T-cell (primary cell): ENCODE measurements at places on chromosomes 2 and 18.

GRCh38 chr2:136162438-136162837 is 44.5 kb upstream of the CXCR4 start:
- no peak for DNase-seq

DNA sequence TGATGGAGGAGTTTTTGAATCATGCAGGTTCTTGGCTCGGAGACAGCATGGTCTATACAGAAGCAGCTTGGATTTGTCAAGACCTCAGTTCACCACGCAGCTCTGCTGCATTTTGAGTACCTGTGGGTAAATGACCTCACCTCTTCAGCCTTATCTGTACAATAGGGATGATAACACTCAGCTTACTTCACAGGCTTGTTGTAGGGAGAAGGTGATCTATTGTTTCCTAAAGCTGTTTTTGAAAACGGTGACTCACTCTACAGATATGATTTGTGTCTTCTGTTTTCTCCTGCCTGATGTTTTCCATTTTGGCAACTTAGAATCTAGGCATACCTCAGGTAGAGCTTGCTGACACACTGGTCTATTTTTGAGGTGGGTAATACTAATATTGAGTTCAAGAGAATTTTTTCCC is 80.3 kb downstream of the FMNL2 start:
- DNase-seq, result no peak

DNA sequence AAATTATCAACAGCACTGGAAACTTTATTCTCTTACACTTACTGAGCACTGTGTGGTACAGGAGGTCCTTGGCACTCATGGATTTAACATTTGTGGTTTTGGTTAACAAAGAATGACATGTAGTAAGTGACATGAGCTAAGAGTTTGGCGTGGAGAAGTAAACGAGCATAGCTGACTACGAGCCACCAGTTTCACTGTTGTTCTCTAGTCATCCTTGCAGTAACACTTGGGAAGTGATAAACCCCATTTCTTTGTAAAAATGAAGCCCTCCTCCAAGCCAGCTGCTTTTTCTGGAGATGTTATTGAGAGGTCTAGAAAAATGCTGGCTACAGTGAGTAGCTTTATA is 32.7 kb downstream of the QPCT start:
- no peak for DNase-seq

- no peak for DNase-seq
Measured at GRCh38 chr18:68893354-68893753, 95.5 kb downstream of the CCDC102B start.

- no peak for DNase-seq
Measured at GRCh38 chr18:30044496-30044895, 998.0 kb downstream of the DSC3 start.

- DNase-seq, result no peak
Measured at GRCh38 chr2:226564667-226565066, 235.0 kb downstream of the IRS1 start.

DNA sequence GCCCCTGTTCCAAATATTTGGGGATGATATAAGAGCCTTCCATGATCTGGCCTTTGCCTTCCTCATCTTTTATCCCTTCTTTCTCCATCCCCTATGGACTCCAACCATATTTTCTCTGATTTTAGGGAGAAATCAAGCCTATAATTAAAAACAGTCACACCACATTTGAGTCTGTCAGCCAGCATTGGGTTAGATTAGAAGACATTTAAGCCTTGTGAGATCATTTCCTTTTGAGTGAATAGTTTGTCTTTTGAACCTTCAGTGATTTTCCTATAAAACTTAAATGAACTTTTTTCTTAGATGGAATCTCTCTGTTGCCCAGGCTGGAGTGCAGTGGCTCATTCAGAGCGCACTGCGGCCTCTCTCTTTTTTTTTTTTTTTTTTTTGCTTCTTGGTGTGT is 7.6 kb upstream of the C18orf32 start:
- DNase-seq, result no peak

- no peak for DNase-seq
Measured at GRCh38 chr2:68230241-68231060, 21.9 kb downstream of the PPP3R1 start.

DNA sequence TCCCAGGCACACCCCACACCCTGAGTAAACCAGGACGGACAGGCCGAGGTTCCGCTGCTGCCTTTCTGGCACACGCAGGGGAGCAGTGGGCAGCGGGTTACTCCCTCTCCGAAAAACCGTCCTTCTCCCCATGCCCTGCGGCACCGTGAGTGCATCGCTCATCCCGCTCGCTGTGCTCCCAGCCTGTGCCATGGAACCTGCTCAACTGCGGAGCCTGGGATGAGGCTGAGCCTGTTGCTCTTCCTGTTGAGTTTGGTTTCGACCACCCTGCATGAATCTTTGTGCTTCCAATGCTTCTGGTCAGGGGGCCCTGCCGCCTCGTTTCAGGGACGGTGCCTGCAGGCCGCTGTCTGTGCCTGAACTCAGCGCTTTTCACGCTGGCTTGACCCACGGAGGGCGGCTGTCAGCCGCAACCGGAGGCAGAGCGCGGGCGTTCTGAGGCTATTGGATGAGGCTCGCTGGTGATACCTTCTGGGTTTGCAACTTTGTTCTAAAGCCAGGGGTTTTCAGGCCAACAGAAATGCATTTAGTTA is 106.7 kb downstream of the MBP start:
- no peak for DNase-seq

GRCh38 chr18:55419947-55420664 is 167.9 kb downstream of the TCF4 start:
- no peak for DNase-seq

DNA sequence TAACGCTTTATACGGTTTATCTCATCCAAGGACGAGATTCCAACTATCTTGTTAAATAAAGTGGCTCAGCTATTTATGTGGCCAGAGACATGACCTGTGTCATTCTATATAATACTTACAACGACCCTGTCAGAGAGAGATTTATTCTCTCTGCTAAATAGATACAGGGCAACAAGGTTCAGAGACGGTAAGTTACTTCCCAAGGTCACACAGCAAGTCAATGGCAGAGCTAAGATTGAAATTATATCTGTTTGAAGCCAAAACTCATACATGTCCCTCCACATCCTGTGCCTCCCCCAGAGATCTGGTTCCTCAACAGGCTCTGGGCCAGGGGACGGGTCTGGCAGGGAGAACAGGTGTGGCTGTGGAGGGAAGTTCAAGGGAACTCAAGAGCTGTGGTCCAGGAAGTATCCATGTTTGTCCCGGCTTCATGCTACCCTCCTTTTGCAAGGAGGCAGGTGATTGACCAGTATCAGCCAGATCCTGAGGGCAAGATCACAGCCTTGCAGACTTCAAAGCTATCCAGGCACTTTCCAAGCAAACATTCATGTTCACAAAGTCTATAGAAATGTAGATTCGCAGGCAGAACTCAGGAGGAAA is 99.8 kb downstream of the CAPN13 start:
- DNase-seq, result no peak

DNA sequence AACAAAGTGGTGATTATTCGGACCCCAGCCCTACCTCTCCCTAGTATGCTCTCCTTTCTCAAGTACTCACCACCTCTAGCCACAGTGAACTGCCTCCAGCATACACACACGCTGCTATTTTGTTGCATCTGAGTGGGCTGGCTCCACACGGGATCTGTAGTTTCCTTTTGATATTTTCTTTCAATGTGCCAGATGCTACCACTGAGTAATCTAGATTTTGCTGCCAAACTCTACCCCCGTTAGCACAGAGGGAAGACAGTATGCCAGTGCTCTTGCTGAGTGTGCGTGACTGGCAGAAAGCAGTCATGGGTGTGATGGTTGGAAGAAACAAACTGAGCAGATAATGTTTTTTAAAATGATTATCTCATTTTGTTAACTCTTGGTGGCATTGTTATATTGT is 11.6 kb downstream of the CFLAR start:
- no peak for DNase-seq
